ENCODE measurements at places on chromosomes 5 and 9.

- no peak for DNase-seq
Measured at GRCh38 chr5:145780982-145781381, 54.2 kb downstream of the PRELID2 start.

DNA sequence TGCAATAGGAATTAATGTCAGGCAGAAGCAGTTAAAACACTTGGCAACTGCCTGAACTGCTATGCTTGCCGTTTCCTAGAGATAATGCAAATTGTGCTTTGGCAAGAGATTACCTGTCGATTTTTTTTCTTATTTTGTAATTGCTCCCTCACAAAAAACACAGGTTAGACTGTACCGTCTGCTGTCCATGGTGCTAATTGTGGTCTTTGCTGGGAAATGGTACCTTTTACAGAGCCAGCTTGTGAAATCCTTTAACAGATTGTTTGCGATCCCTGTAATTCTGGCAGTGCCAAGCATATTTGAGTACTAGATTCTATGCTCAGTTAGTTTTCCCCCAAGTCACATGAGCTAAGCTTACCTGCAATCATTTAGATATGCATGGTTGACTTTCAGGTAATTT, 2125.8 kb upstream of the WWC1 start:
- DNase-seq, result peak; percentile 94

GRCh38 chr5:28329176-28329575, 1290.8 kb upstream of the CDH9 start:
- DNase-seq, result no peak

DNA sequence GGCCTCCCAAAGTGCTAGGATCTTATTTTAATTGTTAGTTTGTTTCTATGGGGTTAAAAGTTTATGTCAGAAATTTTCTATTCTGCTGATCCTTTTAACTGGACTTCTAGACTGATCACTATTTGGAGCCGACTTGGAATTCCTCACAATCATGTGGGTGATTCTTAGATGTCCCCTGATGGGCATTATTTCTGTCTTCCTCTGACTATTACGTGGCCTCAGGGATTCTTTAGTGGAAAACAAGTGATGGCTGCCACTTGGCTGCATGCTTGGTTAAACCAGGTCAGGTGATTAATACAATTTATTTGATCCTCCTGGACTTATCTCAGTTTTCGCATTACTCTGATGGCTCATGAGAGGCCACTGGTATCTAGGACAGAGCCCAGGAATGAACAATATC, 32.2 kb upstream of the OR2S2 start:
- DNase-seq, result no peak

GRCh38 chr5:109694451-109694891, 4.7 kb downstream of the MAN2A1 start:
- no peak for DNase-seq

DNA sequence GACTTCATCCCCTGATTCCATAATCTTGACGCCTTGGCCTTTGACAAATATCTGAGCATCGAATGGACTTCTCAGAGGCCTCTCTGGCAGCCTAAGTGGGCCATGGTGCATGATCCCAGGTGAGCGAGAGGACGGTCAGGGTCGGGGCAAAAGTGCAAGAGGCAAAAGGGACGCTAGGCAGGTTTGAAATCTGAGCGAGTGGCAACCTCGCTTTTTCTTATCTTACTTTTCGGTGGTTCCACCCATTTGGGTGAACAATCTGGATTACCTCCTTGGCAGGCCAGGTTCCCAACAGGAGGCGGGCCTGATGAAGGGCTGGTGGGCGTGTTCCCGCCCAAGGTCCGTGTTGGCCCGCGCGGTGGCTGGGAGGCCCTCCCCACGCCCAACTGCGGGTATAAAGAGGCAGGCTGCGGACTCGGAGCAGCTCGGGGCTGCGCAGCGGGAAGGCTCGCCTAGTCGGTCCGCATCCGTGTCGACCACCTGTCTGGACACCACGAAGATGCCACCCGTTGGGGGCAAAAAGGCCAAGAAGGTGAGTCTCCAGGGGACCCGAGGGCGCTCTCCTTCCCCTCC, at the start of gene BHMT:
Gene BHMT (plus strand): TSS at position 423 of the 573 bp plus-strand sequence. CDS start 77 bp downstream, at position 500.
- no peak for DNase-seq

GRCh38 chr5:54257366-54258118, 52.8 kb downstream of the ARL15 start:
- DNase-seq, result no peak

GRCh38 chr9:83937861-83938455, 16.7 kb upstream of the KIF27 start:
- no peak for DNase-seq

DNA sequence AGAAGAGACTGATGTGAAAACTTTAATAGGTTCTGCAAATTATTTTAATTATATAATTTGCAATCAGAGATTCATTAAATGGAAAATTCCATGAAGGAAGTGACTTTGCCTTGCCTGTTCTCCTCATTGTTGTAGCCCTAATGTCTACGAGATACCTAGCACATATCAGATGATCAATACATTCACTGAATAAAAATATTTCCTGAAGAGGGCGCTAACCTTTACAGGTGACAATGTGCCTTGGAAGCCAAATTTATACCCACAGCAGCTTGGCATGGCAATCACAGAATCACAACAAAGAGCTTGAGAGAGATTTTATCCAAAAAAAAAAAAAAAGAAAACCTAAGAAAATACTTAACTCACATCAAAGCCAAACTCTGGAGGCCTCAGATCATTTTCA, 17.4 kb downstream of the HAUS6 start:
- no peak for DNase-seq

GRCh38 chr5:79876456-79876855, 114.6 kb downstream of the MTX3 start:
- DNase-seq, result no peak

DNA sequence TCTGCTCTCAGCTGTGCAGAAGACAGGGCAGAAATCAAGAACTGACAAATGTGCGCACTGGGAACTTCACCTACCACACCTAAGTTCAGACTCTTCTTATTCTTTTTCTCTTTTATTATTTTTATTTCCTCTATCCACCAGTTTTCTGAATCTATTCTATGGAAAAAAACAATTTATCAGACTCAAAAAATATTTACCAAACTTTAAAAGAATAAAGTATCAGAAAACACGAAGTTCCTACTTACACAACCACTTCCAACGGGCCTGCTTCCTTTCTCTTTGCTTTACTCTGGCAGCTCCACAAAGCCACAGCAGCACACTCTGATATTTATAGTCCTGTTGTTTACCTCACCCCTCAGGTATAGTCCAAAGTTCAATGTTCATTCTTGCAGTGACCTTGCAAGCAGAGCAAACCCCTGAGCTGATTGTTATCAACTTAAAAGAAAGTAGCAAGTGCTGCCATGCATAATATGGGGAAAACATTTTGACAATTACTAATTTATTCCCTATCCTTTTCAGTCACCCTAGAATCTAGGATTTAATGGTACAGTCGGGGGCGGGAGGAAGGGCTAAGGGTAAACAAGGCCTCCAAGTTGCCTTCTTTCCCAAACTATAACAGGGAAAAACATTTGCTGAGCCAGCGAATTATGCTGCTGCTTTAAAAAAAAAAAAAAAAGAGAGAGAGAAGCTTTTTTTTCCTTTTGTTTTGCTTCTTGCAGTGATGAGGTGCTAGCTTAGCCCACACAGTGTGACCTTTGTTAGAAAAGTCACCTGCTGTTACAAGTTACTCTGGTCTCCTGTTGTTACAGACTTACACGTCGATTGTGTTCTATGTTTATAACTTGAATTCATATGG, at the start of gene SELENOP:
Gene SELENOP (minus strand): TSS at position 302 of the 856 bp plus-strand sequence. CDS start 3,539 bp downstream, outside the sequence.
- DNase-seq, result peak; percentile 72

- DNase-seq, result no peak
Measured at GRCh38 chr9:134629061-134629585, 12.5 kb upstream of the COL5A1 start.

- no peak for DNase-seq
Measured at GRCh38 chr9:444528-444927, 229.9 kb downstream of the DOCK8 start.

DNA sequence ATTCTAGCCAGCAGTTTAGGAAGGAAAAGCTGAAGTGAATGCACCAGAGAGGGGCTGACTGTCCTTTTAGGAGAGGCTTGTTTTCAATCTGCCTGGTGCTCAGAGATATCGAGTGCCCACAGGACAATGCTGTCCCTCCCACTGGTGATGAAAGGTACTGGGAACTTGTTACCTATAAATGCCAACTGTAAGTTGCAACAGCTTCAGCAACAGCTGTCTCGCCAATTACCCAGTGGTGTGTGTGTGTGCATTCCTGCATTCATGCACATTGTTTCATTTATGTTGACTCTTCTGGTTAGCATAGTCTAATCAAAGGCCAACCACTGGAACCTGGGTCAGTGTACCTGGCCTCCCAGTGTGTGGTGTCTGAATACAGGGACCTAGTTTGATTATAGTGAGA, 161.1 kb downstream of the CSNK1G3 start:
- DNase-seq, result no peak

DNA sequence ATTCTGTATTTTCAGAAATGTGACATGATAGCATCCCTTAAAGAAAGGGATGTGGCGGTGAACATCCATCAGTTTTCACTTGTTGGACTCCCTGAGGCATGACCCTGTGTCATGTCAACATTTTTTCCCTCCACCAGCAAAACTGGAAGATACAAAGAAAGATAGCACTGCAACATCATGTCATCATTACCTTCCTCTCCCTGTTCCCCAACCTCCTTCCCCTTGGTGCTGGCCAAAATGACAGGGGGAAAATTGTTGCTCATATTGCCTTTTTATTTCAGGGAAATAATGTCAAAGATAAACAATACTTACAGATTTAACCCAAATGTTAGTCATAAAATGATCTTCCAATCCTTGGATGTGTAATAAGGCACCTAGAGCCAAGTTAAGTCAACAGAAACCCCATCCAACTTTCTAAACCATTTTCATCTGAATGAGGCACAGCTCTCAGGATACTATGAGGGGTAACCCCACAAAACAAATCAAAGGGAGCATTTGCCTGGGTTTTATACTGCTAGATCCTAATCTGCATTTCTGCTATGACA, 644.3 kb downstream of the ACTL7B start:
- no peak for DNase-seq

DNA sequence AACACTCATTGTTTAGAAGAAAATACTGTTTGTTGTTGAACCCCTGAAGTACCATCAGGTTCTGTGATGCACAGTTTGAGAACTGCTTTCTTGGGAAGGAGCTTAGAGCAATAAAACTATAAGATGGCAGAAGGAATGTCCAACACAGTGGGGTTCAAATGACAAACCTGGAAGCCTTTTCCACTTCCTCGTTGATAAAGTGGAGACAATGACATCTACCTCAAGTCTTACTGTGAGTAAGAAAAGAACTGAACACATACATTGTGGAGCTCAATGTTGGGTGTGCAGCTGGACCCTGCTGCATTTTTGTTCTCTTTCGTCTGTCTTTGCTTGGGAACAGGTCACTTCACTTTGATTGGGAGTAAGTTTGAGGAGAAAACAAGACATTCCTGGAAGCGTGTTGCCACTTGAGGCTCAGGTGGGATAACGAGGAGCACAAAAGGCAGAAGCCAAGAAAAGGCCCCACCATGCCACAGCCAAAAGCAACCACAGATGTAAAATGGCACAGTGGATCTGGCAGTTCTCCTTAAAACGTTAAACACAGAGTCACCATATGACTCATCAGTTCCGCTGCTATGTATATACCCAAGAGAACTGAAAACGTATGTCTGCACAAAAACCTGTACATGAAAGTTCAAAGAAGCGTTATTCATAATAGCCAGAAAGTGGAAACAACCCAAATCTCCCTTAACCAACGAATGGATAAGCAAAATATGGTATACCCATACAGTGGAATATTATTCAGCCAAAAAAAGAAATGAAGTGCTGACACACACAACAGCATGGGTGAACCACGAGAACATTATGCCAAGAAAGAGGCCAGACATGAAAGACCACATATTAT, 42.9 kb upstream of the SUB1 start:
- DNase-seq, result no peak

DNA sequence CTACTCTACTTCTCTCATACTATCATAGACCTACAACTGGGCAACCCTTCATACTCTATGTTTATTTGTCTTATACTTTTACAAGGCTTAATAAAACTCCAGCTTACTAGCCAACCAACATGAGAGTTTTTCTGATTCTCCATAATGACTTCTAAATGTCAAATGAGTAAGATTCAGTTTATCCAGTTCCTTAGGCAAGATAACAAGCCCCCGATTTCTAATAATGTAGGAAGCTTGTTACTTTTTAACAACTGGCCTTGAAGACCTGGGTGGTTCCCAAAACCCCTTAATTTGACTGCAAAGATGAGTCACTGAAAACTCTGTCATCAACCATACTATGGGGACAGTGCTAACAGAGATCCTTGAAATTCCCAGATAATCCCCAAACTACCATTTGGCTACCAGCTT, 294.6 kb upstream of the ACTBL2 start:
- DNase-seq, result no peak

DNA sequence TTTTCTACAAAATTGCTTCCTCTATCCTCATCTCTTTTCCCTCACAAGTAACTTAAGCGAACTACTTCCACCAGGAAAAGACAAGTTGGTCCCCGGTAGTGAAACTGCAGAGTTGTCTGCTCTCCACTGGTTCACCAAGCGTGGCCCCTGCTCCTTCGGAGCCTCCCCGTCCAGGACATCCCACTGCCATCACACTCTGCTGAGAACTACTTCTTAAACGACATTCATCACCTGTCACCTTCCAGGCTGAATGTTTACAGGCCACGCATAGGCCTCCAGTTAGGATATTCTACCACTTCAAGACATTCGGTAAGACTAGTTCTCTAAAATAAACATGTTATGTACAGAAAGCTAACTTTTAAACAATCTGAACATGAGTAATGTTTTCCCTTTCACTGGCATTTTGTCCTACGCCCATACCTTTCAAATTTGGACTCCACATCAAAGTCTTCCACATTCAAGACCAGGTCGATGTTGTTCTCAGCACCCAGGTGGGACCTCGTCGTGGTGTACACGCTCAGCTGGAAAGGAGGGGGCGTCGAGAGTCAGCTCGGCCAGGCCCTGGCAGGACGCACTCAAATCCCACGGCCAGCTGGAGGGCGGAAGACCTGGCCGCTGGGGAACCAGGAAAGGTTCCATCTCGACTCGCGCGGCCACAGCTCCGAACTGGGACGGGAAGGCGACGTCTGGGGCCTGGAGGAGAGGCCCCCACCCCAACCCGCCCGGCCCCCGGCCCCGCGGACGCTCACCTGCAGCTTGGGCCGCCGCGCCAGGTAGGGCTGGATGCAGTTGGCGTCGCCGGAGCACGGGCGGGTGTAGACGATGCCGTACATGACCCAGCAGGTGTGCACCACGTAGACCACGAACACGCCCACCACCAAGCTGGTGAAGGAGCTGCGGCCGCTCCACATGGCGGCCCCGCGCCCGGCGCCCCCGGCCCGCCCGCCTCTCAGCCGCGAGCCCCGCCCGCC, 683 bp downstream of the CLPTM1L start:
- no peak for DNase-seq

Measured in NCI-H2081 treated with DMSO at 0.1 percent for 48 hours (cell line).